Hindlimb muscle (tissue), 1 donor: ENCODE measurements at places on chromosomes 6 and 20.

GRCh38 chr6:45965007-45965406, 50.7 kb downstream of the CLIC5 start:
- no peak for DNase-seq

- DNase-seq = no peak
These were observed 33.3 kb upstream of the THBS2 start for GRCh38 chr6:169286961-169287360.

- DNase-seq = no peak
These were observed 54.7 kb downstream of the MOCS1 start for GRCh38 chr6:39879535-39879934.

DNA sequence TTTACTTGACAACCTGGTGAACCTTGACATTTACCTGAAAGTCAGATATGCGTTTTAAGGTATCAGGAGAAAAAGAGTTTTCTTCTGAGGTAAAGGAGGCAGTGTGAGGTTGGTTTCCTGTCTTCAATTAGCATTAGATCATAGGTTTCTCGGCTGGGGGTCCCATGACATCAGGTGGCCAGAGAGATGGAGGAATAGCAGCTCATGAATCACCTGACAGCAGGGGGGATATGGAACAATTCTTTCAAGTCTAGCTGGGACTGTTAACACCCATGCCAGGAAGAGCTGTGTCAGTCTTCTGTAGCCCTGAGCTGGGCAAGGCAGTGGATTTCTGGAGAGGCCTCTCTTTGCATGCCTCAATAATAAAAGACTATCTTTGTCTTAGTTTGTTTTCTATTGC, 108.0 kb upstream of the TMEM170B start:
- no peak for DNase-seq

GRCh38 chr20:51616060-51616459, 73.5 kb upstream of the NFATC2 start:
- DNase-seq = no peak

DNA sequence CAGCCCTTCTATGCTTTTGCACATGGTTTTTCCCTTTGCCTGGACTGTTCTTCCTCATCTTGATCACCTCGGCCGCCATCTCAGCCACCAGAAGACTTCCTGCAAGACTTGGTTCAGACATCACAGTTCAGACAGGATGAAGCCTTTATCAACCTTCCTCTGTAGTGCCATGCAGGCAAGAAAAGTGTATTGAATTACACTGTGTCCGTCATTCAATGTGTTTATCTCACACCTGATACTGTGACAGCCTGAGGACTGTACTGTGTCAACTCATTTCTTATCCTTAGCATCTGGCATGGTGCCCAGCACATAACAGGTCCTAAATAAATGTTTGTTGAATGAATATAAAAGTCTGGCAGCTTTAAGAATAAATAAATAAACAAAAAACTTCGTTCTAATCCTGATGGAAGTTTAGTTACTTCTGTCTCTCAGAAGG, 133.3 kb upstream of the MAN1A1 start:
- no peak for DNase-seq

GRCh38 chr20:38806855-38807655, 1.6 kb downstream of the PPP1R16B start:
- no peak for DNase-seq

DNA sequence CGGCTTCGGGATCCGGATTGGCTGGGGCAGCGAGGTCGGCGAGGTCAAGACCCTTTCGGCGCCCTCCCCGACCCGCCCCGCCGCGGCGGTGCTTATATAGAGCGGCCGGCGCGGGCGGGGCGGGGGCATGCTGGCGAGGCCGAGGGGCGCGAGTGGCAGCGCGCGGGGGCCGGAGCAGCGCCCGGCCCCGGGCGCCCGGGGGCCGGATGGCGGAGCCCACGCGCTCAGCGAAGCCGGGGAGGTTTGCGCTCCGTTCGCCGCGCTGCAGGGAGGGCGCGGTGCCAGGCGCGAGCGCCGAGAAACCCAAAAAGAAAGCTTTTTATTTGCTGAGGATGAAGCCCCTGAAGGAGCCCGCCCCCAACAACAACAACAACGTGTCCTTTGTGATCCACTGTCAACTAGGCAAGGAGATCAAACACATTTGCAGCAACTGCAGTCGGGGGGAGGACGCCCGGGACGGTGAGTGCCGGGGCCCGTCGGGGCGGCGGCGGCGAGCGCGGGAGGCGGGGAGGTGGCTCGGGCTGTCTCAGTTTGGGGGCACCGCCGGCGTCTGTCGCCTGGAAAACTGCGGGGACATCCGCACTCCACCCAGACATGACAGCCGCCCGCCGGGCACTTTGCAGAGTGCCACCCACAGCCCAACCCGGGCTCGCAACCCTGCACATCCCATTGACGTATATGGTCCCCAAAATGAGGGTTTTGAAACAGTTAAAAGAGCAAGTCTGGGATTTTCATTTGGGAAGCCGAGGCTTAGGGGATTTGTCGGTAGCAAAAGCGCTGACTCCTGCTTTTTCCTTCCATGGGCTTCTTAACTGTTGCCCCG, 297.3 kb downstream of the PHACTR1 start:
- DNase-seq = peak; percentile 52

DNA sequence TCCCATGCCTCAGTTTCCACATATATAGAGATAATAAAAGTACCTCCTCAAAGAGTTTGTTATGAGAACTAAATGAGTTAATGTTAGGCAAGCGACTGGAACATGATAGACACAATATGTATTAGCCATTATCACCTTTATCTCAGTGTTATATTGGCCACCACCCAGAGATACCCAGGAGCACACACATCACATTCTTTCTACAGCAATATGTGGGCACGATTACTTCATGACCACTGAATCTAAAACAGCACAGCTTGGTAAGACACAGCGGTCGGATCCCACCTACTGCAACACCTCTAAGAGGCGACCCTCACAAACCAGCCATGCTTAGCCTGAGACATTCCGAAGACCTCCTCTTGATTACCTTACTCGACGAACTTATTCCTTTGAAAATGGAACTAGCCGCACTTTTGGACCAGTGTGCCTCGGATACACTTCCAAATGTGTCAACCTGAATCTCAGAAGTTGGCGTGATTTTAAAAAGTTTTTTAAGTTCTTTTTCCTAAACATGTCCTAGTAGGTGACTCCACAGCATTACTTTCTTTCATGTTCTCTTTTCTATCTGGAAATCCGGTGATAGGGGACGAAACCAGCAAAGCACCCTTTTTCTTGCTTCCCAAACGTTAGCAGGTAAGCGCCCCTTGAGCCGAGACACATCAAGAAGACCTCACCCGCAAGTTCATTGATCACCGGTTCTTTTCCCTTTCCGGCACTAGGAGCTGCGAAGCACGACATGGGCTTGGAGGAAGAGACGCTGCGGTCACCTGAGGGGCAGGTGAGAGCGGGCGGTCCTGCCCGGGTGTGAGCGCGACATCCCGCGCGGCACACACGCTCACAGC, 923 bp downstream of the GMDS start:
- no peak for DNase-seq

DNA sequence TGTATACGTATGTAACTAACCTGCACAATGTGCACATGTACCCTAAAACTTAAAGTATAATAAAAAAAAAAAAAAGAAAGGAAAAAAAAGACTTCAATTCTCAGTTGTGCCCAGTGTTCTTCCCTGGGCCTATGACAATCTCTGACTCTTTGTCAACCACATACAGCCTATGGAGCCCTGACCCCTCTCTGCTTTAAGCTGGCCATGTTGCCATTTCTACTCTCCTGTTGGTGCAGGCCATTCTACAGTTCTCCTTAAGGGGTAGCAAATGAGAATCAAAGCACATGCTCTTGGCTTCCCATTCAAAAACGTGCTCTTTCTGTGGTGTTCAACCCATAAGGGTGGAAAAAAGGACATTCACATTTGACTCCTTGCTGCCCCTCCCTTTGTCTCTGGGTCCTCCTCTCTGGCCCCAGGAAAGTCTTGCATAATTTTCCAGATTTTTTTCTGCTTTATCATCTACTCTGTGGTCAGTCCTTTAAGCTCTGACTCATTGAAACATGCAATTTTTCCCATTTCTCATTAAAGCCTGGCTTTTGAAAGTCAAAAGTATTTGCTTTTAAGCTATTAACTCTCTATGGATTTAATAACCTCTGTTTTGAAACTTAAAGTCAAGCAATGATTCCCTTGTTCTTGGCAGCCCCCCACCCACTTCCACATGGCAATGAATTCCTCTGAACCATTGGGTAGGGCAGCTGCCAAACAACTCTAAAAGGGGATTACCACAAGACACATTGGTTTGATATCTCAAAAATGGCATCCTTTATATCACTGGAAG, 208.6 kb upstream of the MCHR2 start:
- DNase-seq = no peak

DNA sequence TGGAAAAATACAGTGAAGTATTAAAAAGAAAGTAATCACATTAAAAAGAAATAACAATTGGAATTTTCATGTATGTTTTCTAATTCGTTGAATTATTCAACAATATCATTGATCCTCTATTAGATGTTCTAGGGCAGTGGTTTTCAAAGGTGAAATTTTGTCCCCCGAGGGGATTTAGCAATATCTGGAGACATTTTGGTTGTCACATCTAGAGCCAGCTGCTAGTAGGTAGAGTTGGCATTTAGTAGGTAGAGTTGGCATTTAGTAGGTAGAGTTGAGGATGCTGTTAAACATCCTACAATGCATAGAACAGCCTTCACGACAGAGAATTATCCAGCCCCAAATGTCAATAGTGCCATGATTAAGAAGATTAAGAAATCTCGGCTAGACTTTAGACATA, 173.7 kb downstream of the BCAS1 start:
- DNase-seq = no peak

- no peak for DNase-seq
These were observed 6.2 kb downstream of the TRIM38 start for GRCh38 chr6:25968769-25969168.

DNA sequence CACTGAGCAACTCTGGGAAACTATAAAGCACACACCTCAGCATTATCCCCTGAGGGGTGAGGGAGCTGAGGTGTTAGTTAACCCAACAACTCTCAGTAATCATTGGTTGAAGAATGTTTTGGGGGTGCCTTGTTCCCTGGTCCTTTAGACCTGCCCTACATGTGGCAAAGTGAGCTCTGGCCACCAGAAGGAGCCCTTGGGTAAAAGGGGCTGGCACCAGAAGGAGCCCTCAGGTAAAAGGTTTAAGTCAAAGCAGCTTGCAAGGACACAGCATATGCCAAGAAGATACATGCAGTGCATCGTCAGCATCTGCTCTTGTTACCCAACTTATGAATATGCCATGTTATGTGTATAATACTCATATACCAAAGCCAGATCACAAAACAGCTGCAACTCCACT, 1081.7 kb downstream of the KIF16B start:
- no peak for DNase-seq

GRCh38 chr20:50802289-50802688, 7.4 kb downstream of the BCAS4 start:
- DNase-seq = no peak

DNA sequence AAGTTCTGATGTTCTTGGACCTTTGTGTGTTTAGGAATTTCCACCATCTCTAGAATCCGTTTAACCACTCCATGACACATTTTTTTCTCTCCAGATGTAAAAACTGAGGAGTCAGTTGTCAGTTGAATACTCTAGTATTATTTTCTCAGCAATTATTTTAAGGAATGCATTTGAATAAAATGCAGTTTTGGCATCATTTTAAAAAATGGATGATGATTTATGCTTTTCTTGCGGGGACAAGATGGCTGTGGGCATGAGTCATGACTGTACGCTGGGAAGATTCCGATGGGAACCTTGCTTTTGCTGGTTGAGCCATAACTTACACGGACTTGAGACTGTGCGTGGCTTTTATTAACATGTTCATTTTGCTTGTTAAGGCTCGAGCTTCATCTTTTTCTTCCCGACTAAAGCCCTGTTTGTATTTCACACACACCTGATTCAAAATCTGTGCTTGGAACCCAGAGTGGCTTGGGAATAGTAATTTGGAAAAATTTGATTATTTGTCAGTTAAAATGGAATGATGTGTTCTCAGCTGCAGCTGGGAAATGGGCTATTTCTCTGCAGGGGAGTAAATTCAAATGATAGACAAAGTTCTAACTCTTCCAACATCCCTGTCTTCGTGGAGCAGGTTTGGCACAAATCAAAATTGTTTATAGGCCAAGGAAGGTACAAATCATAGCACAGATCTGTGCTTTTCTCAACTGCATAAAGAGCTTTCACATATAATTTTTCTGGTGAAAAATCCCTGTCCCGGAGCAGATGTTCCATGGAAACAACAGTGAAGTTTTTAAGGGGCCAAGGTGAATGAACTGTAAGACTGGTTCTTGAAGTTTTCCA, 470.5 kb upstream of the JAG1 start:
- DNase-seq = no peak

DNA sequence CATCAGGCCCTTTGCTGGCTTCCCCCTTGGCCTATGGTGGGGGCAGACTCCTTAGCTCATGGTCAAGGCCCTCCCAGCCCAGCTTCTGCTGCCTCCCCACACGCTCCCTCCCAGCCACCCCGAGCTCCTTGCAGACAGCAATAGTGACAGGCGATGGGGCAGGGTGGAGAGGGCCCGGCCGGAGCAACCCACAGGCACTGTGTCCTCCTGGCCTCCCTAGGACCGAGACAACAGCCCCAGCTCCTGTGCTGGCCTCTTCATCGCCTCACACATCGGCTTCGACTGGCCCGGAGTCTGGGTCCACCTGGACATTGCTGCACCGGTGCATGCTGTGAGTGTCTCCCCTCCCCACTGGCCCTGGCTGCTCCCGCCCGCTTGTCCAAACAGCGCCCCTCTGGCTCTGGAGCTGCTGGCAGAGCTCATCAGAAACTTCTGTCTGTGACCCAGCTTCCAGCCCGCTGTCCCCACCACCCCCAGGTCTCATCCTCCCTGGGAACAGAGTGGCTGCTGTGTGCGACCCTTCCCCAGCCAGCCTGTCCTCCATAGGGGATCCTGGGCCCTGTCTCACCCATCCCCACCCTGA, 21.8 kb downstream of the NPEPL1 start:
- no peak for DNase-seq
